ENCODE measurements at places on chromosomes 5 and 9.
A peak's percentile ranks its signal among the peaks of the same experiment; 100 is the strongest.

DNA sequence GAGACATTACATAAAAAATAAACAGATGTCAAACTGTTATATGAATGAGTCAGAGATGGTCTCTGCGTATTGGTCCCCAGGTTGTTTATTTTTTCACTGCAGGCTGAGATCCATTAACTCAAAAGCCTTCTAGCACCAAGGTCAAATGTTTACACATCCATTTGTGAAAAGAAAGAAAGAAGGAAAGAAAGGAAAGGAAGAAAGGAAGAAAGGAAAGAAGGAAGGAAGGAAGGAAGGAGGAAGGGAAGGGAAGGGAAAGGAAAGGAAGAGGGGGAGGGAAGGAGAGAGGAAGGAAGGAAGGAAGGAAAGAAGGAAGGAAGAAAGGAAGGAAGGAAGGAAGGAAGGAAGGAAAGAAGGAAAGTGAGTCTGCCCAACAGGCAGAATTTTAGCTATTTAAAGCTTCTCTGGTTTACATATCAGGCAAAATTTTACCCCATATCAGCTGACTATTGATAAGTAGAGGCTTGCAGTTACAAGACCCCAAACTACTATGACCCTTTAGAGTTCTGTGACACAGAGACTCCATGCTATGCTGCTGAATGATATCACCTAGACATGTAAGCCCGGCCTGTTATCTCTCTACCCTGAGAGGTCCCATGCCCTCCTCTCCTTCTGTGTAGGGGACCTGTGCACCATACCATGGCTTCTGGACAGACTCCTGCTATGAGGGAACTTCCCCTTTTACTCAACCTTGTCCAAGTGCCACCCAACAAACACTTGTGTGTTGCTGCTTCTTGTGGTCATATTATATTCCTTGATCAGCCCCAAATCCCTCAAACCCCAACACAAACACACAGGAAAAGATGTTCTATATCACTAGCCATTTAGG, 59.0 kb downstream of the DRD1 start:
- no peak for DNase-seq

- no peak for DNase-seq
Observed at GRCh38 chr9:16068476-16068875, 515.6 kb downstream of the CCDC171 start.

- DNase-seq: peak; percentile 38
Observed at GRCh38 chr9:105475302-105475701, 27.5 kb downstream of the FSD1L start.

DNA sequence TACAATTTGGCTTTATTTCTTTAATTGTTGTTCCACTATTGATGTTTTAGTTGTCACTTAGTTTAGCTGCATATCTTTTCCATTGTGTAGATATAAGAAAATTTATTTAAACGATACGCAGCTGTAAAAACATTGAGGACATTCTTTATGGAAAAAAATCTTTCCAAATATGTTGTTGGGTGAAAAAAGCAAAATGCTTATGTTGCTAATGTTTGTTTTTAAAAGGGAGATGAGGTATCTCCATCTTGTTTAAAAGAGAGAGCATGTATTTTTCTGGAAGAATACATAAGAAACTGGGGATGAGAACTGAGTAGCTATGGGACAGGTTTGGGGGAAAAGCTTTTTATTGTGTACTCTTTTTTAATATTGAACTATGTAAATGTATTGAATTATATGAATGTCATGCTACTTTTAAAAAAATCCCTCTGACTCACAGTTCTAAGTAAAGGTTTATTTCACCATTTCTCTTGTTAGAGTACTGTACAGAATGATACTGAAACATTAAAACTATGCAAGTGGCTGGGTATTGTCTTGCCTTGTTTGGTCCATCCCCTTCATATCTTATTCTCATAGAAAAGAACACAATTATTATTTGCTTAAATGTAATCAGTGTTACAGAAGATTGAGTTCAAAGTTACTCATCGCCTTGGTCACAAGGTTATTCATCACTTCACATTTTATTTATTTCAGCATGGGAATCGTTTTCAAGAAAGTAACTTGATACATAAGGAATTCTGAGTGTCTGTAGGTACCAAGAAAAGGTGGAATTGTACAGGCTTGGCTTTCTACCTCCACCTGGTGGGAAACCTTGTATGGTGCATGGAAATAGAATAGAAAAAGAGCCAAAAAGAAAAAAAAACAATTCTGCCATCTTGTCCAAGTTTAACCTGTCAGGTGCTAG, 85.8 kb downstream of the RIC1 start:
- peak; percentile 67 for DNase-seq

- no peak for DNase-seq
Observed at GRCh38 chr9:84187090-84187489, 153.5 kb downstream of the SLC28A3 start.

Data from HT-29 (cell line).